Stimulated activated CD4-positive, alpha-beta T cell treated with anti-CD3 and anti-CD28 coated beads, TNF-alpha, amount 100 ng/mL, for 4 hours (primary cell): ENCODE measurements at places on chromosomes 7 and 10.

DNA sequence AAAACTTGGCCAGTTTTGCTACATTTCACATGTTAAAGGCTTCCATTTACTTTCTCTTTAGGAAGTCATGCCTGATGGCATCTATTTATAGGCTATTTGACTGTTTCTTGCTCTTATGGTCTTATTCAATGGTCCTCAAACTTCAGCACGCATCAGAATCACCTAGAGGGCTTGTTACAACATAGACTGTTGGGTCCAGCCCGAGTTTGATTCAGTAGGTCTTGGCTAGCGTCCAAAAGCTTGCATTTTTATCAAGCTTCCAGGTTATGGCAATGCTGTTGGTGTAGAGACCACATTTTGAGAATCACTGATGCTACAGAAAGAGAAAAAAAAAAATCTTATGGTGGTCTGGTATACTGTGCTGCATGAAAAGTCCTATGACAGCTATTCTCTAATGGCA, 51.9 kb downstream of the MTPN start:
- no peak for DNase-seq

- DNase-seq, result no peak
These were observed 15.5 kb downstream of the TUBGCP2 start for GRCh38 chr10:133292919-133293809.

GRCh38 chr7:108310351-108310750, 145.9 kb downstream of the NRCAM start:
- no peak for DNase-seq

- no peak for DNase-seq
These were observed 150.7 kb downstream of the KMT2E start for GRCh38 chr7:105164751-105165150.

DNA sequence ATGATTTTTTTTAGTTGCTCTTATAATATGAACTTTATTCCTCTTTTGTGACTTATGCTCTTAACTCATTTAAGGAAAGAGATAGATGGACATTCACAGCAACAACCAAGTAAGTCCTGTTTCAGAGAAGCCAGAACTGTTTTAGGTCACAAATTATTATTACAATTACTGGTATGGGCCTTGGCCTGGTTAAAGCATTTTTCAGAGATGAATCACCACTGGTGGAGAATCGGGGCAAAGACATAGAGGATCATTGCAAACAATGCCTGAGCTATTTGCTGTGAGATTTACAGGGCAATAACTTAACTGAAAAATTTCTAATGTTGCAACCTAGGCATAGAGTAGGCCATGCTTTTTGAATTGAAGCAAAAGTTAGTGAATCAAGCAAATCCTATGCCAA, 138.0 kb upstream of the YAE1 start:
- DNase-seq, result no peak

DNA sequence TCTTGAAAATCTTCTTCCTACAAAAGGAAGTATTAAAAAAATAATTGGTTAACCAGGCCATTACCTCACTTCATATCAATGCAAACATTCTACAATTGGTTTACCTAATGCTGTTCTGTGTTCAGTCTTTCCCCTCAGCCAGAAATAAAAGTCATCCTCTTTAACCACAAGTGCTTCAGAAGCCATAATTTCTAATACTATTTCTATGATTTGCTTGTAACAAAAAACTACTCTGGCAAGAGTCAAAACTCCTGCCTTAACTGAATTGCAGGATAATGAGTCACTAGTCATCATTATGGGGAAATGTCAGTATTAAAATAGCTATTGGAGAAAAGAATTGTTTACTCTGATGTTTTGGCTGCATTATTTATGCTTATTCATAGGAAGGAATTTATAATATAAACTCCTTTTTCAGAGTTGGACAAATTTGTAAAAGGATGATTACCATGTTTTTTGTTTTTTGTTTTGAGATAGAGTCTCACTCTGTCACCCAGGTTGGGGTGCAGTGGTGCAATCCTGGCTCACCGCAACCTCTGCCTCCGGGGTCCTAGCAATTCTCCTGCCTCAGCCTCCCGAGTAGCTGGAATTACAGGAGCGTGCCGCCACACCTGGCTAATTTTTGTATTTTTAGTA, 55.5 kb upstream of the ODAD2 start:
- DNase-seq, result no peak

DNA sequence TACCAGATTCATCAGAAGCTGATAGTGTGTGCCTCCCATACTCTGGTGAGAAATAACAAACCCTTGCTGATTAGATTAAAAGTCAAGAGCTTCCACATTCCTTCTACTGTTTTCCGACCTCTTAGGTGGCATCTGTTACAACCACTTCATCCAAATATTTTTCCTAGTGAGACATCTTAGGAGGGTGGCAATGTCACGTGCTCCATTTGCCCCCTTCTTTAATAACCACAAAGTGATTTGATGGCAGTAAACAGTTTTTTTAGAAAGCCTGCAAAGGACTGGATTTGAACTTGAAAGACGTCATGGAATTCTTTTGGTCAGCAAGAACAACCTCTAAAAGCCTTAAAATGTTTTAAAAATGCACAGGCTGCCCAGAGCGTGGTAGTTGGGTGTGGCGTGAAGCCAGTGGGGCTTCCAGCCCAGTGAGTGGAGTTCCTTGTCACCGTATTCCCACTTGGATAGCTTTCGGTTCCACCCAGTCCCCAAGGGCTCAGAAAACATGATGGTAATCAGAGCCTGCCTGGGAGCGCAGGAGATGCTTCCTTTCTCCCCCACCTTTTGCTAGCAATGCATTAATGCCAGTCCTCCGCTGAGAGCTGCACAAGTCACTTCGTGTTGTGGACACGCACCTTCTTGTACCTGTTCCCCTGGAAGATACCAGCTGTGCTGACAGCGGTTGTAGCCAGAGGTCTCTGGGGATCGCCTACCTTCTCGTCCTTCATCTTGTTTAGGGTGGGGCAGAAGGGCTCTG, 256.4 kb downstream of the KIAA1217 start:
- DNase-seq, result no peak

- no peak for DNase-seq
These were observed 108.7 kb upstream of the INSIG1 start for GRCh38 chr7:155188821-155189581.

GRCh38 chr10:29078919-29079318, 210.0 kb upstream of the LYZL1 start:
- no peak for DNase-seq

- no peak for DNase-seq
These were observed 18.8 kb upstream of the ARHGAP22 start for GRCh38 chr10:48623607-48624132.

GRCh38 chr10:48224979-48225560, 49.4 kb downstream of the FRMPD2 start:
- no peak for DNase-seq

GRCh38 chr10:112783351-112784021, 166.6 kb upstream of the TCF7L2 start:
- no peak for DNase-seq

DNA sequence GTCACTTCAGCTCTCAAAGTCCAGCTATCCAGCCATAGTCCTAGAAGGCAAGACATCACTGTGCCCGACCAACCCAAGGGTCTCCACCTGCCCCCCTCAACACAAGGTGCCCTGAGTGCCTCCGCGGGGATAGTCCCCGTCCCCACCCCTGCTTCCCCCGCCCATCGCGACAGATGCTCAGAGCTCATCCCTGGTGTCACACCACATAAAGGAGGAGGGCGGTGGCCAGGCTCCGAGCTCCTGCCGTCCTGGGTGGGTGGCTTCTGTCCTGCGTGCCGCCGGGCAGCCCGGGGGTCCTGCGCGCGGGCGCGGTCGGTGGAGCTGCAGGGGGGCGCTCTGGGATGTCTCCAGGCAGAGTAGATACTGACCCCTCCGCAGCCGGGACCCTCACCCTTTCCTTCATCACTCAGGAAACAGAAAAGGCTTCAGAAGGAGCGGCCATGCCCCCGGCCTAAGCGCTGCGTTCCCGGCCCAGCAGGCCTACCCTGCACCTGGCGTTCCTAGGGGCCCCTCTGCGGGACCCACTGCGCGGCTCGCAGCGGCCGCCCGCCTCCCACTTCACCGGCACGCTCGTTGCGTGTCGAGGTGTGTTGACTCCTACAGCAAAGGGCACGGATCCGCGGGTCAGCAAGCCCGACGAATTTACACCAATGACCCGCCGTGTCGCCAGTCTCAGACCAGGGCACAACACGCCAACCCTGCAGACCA, 53.4 kb downstream of the ALOX5 start:
- DNase-seq, result no peak

- DNase-seq, result no peak
These were observed 334.8 kb downstream of the PARD3 start for GRCh38 chr10:34480345-34480744.

- no peak for DNase-seq
These were observed 222.4 kb downstream of the ADAM12 start for GRCh38 chr10:126165874-126166273.

GRCh38 chr10:133461027-133461426, 7.3 kb downstream of the SCART1 start:
- no peak for DNase-seq
